GF-D8 (cell line): ENCODE measurements at places on chromosomes 1 and 21.

DNA sequence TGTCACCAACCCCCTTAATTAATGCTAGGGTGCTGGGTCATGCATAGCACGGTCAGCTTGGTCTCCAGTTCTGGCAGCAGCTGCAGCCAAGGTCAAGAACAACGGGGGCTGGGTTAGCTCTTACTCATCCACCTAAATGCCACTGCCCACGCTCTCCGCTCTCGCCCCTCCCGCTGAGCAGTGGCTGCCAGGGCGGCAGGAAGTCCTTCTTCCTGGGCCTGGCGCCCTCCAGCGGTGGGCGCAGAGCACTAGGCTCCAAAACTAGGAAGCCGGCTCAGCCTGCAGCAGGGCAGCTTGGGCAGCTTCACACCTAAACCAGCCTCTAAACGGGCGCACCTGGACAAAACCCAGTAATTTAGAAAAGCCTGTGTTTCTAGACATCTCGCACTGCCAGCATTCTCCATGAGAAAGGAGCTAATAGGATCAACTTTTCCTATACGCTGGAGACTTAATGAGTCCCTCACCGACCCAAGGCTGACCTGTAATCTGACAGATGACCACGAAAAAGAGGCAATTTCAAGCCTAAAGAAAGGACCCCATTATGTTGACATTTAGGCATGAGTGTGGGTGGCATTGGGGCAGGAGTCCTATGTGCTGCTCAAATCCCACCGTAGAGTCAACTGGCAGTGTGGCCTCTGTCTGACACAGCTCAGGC, 78.4 kb upstream of the LRRN2 start:
- no peak for DNase-seq

GRCh38 chr1:21294266-21294989, 4.2 kb upstream of the ECE1 start:
- peak; percentile 62 for DNase-seq

DNA sequence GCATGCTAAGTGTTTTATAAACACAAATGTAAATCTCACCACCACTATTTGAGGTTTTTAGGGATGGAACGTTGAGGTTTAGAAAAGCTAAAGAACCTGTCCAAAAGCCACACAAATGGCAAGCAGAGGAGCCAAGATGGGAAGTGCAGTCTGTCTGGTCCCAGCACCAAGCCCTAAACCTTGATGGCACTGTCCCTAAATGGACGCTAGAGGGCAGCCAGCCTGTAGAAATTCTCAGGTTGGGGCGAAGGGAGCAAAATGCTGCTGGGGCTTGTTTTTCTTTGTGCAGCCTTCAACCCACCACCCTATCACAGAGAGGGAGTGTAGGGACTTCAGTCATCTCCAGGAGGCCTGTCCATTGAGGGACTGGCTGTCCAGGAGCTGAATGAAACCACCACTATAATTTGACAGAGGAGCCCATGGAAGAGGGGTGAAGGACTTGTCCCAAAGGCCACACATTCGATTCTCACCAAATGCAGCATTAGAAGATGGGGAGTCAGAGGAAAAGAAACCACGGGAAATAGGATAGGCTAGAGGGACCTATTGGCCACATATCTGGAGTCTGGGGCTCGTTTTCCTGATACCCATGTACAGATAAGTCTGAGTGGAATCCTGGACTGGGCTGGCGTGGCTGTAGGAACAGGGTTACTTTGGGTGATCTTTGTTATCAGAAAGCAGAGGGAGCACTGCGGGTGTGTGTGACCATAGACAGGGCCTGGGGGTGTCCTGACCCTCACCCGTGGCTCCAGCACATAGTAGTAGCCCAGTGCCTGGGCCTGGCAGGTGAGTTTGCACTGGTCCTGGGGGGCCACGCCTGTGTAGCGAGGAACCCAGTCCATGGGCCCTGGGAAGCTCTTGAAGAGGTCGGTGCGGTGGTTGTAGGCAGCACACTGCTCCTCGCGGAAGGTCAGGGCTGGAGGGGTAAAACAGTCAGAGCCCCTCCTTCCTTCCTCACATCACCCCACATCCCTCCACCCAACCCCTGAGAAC, 6.1 kb downstream of the ADAMTS4 start:
- DNase-seq, result no peak

DNA sequence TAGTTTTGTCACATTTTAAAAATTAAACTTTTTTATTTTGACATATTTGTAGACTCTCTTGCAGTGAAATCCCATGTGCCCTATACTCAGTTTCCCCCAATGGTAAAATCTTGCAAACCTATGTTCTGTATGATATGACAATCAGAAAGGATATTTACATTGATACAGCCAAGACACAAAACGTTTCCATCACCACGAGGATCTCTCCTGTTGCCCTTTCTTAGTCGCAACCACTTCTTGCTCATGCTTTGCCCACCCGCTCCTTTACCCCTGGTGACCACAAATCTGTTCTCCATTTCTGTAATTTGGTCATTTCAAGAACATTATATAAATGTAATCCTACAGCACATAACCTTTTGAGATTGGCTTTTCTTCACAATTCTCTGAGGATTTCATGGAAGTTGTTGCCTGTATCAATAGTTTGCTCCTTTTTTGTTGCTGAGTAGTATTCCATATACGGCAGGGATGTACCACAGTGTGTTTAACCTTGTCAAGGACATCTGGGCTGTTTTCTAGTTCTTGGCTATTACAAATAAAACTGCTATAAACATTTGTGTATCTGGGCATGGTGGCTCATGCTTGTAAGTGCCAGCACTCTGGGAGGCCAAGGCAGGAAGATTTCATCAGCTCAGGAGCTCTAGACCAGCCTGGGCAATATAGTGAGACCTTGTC, 14.0 kb upstream of the BATF3 start:
- DNase-seq, result no peak

- DNase-seq, result no peak
Measured at GRCh38 chr1:41354956-41355355, 6.3 kb upstream of the FOXO6 start.

DNA sequence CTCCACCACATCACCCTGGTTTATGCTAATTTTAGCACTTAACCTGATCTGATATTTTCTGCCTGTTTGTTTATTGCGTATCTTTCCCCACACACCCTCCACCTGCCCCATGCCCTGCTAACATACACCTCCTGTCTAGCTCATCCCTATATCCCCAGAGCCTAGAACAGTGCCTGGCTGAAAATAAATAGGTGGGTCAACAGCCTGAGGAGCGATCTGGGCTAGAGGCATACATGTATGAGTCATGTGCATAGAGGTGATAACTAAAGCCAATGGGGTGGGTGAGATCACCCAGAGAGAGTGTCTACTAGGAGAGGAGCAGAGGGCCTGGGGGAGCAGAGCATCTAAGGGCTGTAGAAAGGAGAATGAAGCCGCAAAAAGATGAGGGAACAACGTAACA, 2.7 kb downstream of the HTR1D start:
- DNase-seq, result no peak

GRCh38 chr1:29684141-29684540, 447.8 kb downstream of the PTPRU start:
- no peak for DNase-seq

GRCh38 chr1:226870026-226870400, 403 bp upstream of the PSEN2 start:
- no peak for DNase-seq

GRCh38 chr1:228958741-228959140, 223.5 kb downstream of the RHOU start:
- no peak for DNase-seq

GRCh38 chr1:192759104-192759503, 49.7 kb upstream of the RGS2 start:
- DNase-seq, result no peak

- no peak for DNase-seq
Measured at GRCh38 chr1:222736972-222737371, at the start of gene FAM177B. TSS of gene FAM177B (plus strand) at chr1:222737202. CDS start at chr1:222746546, 9,344 bp downstream.

GRCh38 chr1:53127546-53127945, 14.9 kb downstream of the SLC1A7 start:
- DNase-seq, result no peak

DNA sequence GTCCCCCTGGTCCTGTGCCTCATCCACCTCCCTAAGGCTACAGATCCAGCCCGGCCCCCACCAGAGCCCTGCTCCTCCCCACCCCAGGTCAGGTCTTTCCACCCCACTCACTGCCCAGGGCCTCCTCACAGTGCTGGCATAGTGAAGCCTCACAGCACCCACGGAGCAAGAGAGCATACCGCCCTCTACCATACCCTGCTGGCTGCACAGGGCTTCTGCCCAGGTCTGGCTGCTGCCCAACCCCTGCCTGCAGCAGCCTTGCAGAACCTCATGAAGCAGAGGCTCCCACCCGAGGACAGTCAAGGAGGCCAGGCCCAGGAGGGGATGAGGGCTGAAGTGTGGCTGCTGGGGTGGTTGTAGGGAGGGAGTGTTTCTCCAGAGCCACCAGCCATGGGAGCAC, 19.7 kb upstream of the ARF1 start:
- no peak for DNase-seq

DNA sequence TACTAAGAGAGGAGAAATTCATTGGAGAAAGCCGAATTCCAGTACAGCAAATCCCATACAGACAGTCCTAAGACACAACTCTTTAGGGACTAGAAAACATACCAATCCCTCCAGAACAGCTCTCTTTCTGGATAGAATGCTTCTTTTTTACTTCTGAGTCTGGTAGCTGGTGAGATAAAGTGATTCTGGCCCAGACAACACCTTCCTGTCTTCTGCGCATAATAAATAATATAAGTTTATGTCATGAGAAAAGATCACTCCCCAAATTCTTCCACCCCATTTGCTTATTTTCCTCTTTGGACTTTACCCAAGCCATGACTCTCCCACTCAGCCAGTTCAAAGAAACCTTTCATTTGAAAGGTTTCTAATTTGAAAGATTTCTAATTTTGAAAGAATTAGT, 98.4 kb downstream of the EDEM3 start:
- DNase-seq, result no peak

DNA sequence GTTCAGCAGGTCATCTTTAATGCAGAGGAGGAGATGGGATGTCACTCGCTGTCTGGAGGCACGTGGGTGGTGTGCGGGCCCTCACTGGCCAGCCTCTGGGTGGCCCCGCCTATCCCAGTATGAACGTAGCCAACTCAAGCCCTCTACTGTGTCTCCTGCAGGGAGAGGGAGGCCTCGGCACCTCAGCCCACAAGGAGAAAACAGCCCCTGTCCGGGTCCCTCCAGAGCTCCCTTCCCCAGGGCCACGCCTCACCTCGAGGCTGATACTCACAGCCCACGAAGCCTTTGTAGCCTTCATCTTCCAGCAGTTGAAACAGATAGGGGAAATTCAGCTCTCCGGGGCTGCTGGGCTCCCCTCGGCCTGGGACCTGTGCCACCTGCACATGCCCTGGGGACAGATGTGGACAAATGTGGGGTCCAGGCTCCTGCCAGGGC, 2.6 kb downstream of the HYI start:
- no peak for DNase-seq

GRCh38 chr1:223014142-223014873, 128.7 kb downstream of the TLR5 start:
- DNase-seq, result no peak

GRCh38 chr1:21865943-21866706, 54.1 kb downstream of the LDLRAD2 start:
- DNase-seq, result no peak

GRCh38 chr1:90721210-90722194, 4.4 kb upstream of the BARHL2 start:
- no peak for DNase-seq

DNA sequence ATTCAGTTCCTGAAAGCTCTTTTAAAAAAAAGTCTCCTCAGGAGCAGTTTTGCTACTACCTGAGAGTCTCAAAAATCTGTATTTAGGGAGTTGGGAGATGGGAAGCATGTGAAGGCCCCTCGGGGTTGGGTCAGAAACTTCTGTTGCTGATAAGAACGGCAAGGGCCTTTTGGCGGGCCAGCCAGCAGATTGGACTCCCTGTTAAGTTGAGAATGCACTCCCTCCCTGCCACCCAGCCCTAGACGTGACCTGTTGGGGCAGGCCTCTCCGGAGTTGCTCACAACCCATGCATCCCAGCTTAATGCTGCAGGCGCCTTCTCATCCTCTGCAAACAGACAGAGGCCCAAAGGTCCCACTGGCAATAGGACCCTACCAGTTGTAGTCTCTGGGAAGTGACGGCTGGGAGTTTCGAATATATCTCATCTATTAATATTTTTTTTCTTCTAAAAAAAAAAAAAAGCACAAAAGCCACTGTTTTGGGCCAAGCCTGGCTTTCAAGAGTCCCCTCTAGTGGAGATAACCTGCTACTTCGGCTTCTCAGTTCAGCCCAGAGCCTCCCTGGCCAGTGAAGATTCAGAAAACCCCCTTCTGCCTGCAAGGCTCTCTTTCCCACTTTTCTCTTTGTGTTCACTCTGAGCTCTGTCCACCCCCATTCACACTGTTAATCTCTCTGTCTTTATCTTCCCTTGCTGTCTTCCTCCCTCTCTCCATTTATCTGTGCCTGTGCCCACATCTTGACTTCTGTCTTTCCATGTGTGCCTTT, 5.3 kb downstream of the PLXNA2 start:
- no peak for DNase-seq

DNA sequence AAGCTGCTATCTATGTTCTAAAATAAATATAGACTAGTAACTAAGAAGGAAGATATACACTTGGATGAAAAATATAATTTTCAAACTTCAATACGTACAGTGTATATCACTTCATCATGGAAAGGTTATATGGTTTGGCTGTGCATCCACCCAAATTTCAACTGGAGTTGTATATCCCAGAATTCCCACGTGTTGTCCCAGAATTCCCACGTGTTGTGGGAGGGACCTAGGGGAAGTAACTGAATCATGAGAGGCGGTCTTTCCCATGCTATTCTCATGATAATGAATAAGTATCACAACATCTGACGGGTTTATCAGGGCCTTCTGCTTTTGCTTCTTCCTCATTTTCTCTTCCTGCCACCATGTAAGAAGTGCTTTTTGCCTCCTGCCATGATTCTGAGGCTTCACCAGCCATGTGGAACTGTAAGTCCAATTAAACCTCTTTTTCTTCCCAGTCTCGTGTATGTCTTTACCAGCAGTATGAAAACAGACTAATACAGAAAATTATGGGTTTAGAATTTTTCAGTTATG, 10.7 kb downstream of the NEGR1 start:
- no peak for DNase-seq

GRCh38 chr1:168433238-168433637, 110.6 kb downstream of the XCL2 start:
- DNase-seq, result no peak

- DNase-seq, result no peak
Measured at GRCh38 chr1:241779897-241780296, 68.1 kb upstream of the EXO1 start.

GRCh38 chr1:116764466-116764898, 10.3 kb downstream of the CD2 start:
- no peak for DNase-seq

DNA sequence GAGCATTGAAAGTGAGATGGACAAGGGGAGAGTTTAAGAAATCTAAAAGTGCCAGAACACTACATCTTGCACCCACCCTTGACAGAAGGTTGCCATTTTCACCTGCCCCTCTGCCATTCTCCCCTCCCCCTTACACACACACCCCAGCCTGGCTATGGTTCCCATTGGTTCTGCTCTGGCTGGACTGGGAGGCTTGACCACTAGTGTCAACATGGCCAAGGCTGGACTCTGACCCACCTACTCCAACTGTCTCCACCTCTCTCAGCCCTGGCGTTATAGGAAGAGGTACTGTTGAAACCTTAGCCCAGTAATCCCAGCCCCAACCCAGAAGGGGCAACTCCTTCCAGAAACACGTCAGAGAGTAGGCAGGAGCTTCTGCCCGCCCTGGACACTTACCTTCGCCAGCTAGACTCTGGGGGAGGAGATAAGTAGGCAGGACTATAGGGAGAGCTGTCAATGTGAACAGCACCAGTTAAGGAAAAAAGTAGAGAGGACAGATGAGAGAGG, 4.5 kb downstream of the CRTC2 start:
- no peak for DNase-seq
